ENCODE measurements at places on chromosomes 1 and 21.

DNA sequence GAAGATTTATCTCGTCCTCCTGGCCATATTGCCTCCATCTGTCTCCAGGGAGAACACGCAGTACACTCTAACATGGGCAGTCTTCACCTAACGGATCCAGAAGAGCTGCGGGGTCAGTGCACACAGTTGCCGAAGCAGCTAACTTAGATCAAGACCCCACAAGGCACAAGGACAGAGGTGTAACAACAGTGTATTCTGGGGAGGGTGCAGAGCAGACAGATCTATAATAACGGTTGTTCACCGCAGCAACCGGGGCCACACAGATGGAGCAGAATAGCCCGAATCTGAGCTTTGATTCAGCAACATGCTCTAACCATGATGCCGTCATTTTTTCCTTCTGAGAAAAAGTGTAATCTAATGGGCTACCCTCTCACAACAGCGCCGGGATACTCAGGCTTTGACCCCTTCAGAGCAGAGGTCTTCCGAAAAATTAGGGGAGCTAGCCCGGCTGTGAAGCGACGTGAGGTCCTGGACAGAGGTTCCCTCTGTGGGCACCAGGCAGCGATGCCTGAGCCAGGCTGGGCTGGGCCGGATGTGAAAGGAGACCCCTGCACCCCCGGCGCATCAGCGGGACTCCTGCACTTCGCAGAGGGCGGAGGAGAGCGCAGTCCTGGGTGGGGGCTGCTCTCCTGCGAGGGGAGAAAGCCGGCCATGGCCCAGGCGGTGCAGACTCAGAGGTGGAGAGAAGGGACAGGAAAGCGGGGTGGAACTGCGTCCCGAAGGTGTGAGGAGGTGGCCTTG, 57.5 kb downstream of the BCL9 start:
- peak; percentile 30 for DNase-seq

GRCh38 chr1:230061801-230062200, 5.2 kb upstream of the GALNT2 start:
- DNase-seq, result no peak

DNA sequence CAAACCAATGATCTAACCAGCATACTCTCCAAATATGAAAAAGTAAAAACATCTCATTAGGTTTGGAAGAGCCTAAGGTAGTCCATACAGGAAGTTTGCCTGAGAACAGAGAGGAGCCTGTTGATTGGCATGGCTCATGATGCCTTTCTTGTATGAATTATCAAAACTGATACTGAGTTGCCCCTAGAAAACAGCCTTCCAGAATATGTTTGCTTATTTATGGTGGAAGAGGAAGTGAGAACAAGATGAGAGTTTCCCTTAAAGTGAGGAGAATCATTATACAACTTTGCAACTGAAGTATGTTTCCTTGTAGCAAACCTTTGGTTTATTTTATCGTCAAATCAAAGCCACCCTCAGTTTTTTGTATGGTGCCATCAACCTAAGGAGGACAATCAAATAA, 23.8 kb upstream of the KIAA1614 start:
- no peak for DNase-seq

GRCh38 chr1:94693029-94693428, 127.1 kb upstream of the SLC44A3 start:
- DNase-seq, result no peak

- no peak for DNase-seq
Measured at GRCh38 chr1:24632832-24633175, 10.3 kb upstream of the SRRM1 start.

DNA sequence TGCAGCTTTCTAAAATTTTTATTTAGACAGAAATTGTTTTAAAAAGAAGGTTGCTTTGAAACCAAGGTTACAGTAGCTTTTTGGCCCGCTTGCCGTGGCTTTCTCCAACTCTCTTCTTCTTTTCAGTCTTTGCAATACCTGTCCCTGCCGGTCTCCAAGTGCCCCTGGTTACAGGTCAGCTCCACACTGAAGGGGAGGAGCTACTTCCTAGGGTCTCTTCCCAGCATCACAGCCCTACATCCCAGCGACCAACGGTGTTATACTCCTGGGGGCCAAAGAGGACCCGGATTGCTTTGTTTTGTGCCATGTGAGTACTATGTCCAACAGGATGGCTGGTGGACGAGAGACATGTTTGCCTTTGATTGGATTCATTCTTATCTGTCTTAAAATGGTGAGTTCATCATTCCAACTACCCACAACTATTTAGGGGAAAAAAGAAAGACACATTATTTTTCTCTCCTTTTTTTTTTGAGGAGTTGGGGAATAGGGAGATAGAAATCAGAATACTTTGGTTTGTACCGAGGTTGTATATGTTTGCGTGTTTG, at the start of gene FNDC7:
Gene FNDC7, plus strand, starts transcription at position 303 of the 545 bp plus-strand sequence. Its CDS starts 26 bp downstream, at position 329.
- no peak for DNase-seq

GRCh38 chr1:8027748-8028570, 1.9 kb upstream of the ERRFI1 start:
- DNase-seq, result no peak

- no peak for DNase-seq
Measured at GRCh38 chr1:229022595-229023333, 248.1 kb upstream of the RAB4A start.

DNA sequence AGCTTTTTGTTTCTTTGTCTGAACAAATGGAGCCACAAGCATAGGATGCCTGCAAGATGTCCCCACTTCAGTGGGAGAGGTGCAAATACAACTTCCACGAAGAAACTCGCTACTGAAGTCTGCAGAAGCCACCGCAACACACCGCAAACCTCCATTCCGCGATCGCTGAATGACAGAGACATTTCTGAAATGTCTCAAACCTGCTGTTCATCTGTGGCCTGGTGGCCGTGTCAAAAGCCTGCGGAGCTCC, 1.0 kb downstream of the TP53BP2 start:
- DNase-seq, result no peak

DNA sequence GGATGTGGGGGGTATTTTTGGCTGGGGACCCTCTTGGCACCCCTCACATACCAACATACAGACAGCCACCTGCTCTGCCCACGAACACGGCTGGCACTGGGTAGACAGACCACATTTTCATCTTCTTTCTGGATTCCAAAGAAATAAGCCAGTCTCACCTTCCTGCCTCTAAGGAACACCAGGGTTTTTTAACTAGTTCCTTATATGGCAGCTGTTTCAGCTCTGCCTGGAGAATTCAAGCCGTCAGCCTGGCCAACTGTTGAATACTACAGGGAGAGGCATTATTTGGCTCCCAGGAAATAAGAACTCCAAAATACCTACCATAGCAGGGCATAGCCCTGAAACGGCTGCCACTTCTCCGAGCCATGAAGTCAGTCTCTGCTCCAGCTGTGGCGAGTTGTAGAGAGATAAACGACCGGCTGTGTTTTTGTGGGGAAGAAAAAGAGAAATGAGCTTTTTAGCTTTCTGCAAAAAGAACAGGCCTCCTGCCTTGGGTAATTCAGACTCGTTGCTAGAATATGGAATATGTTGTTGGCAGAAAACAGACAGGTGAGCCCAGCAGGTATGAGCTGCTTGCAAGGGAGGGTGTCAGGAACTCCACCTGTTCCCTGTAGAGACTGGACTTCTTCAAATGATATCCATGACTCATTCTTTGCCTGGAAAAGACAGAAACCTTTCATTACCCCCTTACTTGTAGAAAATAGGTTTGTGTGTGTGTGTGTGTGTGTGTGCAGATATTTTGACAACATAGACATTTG, 51.8 kb downstream of the MT1HL1 start:
- no peak for DNase-seq

DNA sequence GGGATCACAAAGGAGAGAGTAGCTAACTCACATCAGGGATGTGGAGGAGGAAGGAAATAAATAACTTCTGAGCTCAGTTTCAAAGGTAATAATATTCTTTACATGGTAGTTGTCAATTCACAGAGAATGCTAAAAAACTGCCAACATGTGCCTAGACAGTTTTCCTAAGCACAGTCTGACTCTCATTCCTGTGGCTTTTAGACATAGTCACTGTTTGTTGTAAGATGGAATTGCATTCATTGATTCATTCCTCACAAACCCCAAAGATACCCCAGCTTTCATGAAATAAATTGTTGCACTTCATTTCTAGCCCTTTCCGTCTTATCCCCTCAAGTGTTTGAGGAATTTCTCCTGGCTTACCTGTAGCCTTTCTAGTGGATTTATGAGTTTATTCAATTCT, 263.9 kb downstream of the NTNG1 start:
- no peak for DNase-seq

DNA sequence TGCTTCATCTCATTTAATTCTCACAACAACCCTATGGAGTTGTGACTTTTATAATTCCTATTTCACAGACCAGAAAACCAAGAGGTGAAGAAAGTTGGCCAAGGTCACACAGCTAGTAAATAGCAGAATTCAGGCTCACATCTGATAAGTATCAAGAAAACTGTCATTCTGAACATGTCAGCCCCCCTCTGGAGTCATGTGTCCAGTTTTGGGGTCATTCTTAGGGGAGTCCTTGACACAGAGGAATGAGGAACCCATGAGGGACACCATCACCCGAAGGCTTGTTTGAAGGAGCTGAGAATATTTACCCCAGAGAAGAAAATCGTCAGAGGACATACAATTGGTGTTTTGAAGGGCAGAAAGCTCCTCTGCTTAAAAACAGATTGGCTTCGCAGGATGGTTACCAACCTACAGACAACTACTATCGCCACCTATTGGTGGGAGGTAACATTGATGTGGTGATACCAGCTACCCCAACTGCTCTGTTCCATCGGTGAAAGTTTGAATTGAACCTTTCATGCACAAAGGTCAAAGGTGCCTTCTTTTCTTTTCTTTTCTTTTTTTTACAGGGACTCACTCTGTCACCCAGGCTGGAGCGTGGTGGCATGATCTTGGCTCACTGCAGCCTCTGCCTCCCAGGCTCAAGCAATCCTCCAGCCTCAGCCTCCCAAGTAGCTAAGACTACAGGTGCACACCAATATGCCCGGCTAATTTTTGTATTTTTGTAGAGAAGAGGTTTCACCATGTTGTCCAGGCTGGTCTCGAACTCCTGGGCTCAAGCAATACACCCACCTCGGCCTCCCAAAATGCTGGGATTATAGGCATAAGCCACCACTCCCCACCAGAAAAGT, 31.3 kb downstream of the NCMAP start:
- DNase-seq, result peak; percentile 76

DNA sequence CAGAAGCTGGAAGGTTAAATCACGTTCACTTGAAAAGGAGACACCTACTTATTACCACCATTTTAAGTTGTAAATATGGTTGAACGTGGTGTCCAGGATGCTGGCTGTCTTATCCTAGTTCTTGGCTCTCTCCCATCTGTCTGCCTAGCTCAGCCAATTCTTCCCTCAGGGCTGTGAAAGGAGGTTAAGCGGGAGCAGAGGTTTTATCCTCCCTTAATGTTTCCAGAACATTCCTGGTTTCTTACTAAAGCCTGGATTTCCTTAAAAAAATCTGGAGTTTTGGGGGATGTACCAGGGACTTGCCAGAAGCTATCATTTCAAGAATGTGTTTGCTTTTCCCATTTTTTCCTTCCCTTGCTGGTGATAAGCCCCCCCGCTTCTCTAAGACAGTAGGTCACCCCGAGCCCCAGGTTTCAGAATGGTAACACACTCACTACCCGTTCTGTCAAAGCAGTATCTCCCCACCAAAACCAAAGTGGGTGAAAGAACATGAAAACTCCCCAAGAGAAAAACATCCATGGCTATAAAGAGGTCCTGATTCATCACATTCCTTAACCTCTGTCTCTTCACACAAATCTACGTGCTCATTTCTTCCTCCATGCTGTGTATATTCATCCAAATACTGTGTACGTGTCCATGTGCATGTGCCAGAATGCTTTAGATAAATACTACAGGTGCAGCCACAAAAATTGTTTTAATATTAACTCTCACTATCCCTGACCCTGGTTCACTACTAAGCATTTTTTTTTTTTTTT, 114.7 kb downstream of the MAP3K21 start:
- DNase-seq, result no peak

DNA sequence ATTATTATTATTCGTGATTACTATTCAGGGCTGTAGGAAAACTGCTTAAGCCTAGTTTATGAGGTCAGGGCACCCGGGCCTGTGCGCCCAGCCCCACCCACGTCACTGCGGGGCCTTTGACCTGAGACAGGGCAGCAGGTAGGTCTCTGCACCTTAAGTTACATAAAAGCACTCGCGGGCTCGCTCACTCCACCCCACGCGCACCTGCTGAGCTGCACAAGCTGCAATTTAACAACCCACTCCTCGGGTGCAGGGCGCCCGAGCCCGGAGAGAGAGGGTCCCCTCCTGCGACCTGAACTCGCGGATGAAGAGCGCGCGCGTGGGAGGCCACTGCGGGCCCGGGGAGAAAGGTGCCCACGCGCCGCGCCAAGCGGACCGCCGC, 477 bp downstream of the ICMT start:
- DNase-seq, result no peak

DNA sequence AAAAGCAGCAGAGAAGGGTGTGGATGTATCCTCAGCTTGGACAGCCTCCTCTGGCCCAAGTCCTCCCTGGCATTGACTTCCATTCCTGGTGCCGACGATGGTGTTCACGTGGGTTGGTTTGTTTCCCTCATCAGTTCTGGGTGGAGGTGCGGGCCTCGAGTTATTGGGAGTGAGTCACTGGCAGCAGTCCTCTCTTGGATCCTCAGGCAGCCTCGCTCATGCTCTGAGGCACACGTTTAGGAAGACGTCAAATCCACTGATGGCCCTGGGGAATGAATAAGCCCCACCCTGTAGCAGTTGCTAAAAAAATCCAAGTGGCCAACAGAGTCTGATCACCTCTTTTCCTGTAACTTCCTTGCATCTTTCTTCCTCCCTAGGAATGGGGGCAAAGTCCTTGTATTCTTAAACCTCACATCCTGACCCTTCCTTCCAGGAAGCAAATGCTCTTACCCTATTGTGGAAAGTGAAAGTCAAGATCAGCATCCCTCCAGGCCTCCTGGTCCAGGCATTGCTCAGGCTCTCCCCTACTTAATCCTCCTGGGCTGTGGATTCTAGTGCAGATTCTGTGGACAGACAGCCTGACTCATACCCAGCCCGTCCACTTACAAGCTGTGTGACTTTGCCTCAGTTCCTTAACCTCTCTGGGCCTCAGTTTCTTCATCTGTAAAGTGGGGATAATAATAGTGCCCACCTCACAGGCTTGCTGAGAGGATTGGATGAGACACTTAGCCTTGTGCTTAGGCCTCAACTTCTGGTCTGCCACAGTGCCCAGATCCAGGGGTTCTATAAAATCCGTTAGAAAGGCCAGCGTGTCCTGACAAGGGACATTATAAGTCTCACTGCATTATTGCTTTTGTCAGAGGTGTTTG, 111.1 kb downstream of the TLR5 start:
- no peak for DNase-seq

GRCh38 chr1:33667386-33668282, 195.2 kb downstream of the ZSCAN20 start:
- DNase-seq, result no peak

Data from NCI-H2081 (cell line).